ENCODE measurements at places on chromosomes 2 and 18.

DNA sequence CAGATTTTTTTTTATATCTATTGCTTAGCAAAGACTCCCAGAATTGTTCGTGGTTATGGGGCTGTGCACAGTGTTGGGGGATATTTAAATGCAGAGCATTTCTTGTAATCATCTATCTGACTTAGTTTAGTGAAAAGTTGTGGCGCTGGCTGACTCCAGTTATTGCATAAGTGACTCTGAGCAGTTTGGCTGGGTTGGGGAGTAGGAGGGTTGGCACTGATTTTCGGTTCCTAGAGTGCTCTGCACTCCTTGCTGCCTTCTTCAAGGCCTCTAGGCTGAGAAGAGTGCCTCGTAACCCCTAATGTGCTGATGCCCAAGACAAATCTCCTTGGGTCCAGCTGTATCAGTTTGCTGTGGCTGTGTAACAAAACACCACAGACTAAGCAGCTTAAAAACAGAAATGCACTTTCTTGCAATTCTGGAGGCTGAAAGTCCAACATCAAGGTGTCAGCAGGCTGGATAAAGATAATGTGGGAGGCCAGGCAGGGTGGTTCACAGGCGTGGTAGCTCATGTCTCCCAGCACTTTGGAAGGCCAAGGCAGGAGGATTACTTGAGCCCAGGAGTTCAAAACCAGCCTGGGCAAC lies 6.5 kb upstream of the IMPA2 start:
- peak; percentile 32 for DNase-seq

GRCh38 chr2:207438414-207439126 lies 91.2 kb upstream of the CREB1 start:
- DNase-seq: no peak

DNA sequence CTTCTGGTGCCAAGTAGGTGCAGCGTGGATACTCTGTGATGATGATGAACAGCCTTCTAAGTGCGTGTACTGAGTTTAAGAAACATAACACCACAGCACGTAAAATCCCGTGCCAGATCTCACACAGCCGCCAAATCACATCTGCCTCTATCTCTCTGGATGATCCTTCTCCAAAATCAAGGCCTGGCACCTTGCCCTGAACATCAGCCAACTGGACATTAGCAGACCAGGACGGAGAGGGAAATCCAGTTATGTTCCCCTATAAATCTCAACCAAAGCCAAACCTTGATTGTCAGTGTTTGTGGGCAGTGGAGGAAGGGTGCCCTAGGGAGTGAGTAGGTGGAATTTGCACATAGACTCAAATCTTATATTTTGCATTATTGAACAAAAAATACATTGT lies 164.3 kb downstream of the MIB1 start:
- DNase-seq: no peak

DNA sequence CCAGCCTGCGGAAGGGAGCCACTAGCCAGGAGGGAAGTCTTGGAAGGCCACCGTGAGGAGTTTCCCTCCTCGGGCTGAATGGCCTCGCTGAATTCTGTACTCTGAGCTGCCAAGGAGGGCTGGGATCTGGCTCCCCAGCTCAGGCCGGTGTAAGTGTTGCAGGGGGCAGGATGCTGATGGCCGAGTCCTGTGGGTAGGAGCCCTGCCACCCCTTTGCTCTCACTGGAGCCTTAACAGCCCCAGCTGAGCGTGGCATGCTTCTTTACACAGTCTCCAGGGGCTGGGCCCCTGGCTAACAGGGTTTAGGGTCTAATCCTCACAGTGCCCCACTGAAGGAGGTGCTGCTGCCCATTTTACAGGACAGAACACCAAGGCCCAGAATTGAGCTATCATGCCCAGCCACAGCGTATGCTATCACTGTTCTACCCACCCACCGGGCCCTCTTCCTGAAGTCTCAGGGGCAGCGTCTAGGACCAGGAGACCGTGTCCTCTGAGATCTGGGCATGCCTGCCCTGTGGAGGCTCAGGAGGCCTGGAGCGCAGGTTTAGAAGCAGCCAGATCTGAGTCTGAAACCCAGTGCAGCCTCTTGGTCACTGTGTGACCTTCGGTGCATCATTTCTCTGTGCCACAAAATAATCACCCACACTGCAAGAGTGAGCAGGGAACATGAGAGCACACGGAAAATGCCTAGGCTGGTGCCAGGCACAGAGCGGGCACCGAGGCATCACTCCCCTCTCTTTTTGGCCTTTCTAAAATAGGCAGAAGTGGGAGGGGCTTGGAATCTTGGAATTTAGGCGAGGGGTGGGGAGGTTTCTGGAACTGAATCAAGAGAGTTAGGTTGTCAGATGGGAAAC lies 42.9 kb downstream of the TMEM37 start:
- no peak for DNase-seq

DNA sequence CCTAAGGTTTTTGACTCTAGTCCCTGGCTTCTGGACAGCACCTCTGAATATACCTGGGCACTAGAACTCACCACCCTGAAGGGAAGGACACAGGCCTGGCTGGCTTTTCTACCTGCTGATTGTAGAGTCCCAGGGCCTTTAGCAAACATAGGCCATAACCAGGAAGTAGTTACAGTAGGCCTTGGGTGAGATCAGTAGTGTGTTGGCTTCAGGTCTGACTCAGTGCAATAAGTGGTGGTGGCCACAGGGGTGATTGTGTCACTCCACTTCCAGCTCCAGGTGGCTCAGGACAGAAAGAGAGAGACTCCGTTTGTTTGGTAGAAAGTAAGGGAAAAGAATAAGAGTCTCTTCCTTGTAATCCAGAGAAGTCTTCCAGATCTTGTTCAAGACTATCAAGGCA lies 101.7 kb upstream of the LGALSL start:
- peak; percentile 25 for DNase-seq

- DNase-seq: peak; percentile 59
These were observed 153.0 kb downstream of the ZFP36L2 start for GRCh38 chr2:43073401-43073825.

DNA sequence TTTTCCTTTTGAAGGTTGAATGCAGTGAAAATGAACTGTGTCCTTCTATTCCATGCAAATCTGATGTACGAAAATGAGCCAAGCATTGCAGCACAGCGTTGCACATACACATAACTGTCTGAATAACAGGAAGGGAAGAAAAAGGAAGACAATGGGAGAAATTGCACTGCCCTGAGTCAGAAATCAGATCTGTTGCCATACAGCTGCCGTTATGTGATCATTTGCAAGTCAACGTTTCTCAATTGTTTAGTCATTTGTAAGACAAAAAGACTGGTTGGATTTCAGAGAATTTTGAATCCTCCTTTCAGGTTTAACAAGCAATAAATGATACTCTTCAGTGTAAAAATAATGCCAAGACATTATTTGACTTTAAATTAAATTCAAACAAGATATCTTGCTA lies 284.1 kb downstream of the DSEL start:
- no peak for DNase-seq

- no peak for DNase-seq
These were observed 43.4 kb upstream of the LRP1B start for GRCh38 chr2:142174176-142174575.

DNA sequence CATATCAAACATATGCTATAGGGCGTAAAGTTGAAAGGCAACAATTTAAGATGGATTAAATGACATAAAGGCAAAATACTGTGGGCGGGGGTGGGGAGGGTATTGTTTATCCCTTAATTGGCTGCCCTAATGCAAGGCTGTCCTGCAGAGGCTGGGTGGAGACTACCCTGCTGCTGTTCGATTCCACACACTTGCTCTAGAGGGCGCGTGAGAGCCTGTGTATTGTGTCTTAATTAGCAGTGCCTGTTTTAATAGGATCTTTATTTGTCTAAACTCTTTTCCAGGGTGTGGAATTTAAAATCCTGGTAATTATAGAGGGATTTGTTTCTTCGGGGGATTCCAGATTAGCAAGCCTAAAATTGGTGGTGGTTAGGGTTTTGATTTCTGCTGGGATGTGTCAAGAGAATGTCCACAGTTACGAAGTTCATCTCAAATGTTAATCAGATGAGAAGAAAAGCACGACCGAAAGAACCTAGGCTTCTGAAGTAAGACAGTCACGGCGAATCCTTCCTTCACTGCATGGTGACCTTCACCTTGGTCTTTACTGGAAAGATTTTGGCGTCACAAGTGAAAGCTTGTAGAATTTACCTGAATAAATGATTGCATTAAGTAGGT lies 103.5 kb upstream of the MAP3K20 start:
- peak; percentile 65 for DNase-seq

DNA sequence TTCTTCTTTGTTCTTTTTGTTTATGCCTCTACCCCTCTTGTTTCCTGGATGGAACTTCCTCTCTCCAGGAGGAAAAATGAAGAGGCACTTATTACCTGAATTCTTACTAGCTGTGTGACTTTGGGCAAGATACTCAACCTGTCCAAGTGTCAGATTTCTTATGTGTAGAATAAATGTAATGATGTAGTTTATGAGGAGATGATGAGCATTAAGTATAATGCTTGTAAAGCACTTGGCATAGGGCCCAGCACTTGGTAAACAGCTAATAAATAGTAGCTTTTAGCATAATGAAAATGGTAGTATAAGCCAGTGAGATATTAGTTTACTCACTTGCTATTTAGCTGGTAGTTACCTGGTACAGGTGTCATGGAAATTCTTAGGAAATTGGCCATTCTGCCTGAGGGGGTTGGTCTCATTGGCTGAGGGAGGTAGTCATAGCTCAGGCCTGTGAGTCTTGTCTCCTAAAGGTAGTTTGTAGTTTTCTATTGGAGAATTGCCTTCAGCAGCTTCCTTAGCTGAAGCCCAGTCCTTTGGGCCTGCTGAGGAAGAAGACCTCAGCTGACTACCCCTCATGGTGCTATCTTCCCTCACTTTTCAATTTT lies 133.4 kb upstream of the NABP1 start:
- DNase-seq: no peak

- DNase-seq: no peak
These were observed 134.0 kb downstream of the MREG start for GRCh38 chr2:215879331-215879730.

DNA sequence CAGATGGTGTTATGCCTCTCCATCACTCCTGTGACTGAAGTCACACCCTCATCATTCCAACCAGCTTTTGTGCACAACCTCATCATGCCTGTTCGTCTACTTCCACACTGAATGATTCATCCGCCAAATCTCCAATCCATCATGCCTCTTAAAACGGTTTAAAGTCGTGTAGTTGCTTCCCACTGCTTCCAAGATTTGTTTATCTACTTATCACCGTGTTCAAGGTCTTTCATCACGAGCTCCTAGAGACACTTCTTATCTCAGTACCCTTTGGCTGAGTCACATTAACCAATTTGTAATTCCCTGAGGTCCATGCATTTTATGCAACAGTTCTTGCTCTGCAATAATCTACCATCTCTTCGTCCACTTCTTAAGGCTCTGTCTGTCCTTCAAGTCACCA lies 592.3 kb upstream of the ID2 start:
- DNase-seq: peak; percentile 34

- DNase-seq: no peak
These were observed 39.2 kb downstream of the HK2 start for GRCh38 chr2:74873012-74873665.

DNA sequence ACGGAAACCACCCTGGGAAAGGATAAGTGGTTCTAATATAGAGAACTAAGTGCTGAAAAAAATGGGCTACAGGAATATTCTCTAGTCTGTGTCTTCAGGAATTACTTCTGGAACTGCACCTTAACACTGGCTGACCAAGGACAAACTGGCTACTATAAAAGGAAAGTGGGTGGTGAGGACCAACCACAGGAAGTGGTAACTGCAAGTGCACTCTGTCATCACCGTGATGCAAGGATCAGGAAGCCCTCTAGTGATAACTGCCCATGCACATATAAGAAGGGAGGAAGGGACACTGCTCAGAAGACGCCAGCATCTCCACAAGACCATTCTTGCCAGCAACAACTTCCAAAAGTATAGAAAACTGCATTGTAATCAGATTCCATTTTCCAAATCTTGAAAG lies 424.4 kb upstream of the RGPD4 start:
- DNase-seq: peak; percentile 69

- no peak for DNase-seq
These were observed 1568.6 kb upstream of the NXPH2 start for GRCh38 chr2:140348826-140349225.

DNA sequence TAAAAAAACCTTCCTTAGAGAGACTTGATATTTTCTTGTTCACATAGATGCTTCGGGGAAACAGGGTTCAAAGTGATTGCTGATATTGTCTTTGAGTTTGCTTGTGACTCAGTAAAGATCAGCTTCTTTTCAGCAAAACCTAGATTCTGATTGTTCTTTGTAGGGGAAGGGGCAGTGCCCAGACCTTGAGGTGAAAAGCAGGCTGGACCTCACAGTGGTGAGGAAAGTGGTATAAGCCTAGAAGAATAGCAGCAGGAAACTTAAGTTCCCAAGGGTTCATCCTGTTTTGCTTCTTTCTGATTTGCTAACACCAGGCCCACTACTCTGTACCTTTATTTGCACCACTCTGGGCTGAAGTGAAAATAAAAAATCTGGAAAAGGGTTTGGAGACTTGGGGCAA lies 20.9 kb downstream of the UBXN4 start:
- DNase-seq: no peak

GRCh38 chr2:10412380-10412779 lies 35.7 kb downstream of the ODC1 start:
- peak; percentile 66 for DNase-seq

GRCh38 chr18:60870261-60871153 lies 462.7 kb upstream of the CDH20 start:
- no peak for DNase-seq

- DNase-seq: no peak
These were observed 91.7 kb downstream of the DTNA start for GRCh38 chr18:34801774-34802173.

- DNase-seq: peak; percentile 53
These were observed 41.2 kb downstream of the RALBP1 start for GRCh38 chr18:9516437-9517064.

DNA sequence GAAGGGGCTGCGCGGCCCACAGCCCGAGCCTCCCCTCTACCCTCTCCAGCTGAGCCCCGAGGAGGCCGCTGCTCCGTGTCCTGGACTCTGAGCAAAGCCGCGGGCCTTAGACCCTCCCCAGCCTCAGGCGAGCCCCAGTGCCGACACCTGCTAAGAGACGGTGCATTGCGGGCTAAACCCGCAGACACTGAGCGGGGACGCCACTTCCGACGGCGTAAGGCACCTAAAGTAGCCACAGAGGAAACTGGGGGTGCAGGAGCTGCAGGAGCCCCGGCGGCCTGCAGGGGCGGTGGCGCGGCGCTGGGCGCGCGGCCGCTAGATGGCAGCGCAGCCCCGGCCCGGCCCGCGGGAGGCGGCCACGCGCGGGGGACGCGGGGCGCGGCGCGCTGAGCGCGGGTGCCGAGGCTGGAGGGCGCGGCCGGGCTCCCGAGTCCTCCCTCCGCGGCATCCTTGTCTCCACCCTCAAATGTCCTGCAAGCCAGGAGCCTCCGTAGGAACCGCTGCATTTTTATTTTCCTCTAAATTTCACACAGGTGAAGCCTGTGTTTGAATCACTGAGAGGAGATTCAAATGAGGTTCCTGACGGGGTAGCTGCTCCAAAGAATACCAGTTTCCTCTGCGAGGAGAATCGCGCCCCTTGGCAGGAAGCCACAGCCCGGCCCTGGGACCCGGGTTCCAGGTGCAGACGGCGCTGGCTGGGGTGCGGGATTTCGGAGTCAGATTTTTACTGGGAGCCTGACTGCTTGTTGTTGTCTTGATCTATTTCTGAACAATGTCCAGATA lies 650.5 kb downstream of the GALR1 start:
- DNase-seq: peak; percentile 64

- no peak for DNase-seq
These were observed 125.2 kb upstream of the LGALSL start for GRCh38 chr2:64328756-64329155.

All from NB4 (cell line).